NCI-H524 (cell line): ENCODE measurements at places on chromosomes 4 and X.

DNA sequence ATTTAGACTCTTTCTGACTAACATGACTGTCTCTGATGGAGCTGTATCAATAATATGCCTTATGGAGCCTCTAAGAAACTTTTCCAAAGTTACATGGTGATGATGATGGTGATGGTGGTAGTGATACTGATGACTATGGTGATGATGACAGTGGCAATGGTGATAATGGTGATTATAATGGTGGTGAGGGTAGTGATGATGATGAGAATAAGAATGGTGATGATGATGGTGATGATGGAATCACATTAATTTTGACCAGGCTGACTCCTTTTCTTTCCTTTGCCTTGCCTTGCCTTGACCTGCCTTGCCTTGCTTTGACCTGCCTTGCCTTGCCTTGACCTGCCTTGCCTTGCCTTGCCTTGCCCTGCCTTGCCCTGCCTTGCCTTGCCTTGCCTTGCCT lies 31.7 kb upstream of the AREG start:
- DNase-seq = no peak

DNA sequence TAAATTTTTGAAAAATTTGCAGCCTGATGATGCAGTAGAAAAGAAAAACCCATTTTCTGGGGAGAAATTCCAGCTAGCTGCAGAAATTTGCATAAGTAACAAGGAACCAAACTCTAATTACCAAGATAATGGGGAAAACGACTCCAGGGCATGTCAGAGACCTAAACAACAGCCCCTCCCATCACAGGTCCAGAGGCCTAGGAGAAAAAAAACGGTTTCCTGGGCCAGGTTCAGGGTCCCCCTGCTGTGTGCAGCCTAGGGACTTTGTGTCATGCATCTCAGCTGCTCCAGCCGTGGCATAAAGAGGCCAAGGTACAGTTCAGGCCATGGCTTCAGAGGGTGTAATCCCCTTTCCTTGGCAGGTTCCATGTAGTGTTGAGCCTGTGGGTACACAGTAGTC lies 733.7 kb upstream of the CT83 start:
- DNase-seq = no peak

GRCh38 chr4:110361921-110362320 lies 114.0 kb upstream of the ENPEP start:
- no peak for DNase-seq

DNA sequence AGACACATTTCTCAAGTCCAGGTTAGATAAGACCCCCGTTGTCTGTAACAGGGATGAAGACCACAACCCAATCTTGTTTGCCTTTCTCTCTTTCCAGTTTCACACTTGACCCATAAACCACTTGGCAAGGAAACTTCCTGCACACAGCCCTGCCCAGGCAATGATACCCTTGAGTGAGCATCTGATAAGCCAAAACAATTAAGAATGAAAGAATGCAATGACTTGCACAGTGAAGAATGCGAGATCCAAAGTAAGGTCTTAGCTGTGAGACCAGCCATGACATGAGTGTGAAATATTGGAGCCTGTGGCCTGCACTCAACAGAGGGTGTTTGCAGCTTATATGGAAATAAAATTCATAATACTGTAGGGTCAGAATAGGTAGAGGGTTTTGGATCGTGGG lies 37.9 kb upstream of the MXRA5 start:
- DNase-seq = no peak

GRCh38 chr4:74109870-74110605 lies 11.0 kb upstream of the CXCL2 start:
- no peak for DNase-seq

GRCh38 chrX:40755291-40756249 lies 20.2 kb upstream of the MED14 start:
- DNase-seq = no peak

DNA sequence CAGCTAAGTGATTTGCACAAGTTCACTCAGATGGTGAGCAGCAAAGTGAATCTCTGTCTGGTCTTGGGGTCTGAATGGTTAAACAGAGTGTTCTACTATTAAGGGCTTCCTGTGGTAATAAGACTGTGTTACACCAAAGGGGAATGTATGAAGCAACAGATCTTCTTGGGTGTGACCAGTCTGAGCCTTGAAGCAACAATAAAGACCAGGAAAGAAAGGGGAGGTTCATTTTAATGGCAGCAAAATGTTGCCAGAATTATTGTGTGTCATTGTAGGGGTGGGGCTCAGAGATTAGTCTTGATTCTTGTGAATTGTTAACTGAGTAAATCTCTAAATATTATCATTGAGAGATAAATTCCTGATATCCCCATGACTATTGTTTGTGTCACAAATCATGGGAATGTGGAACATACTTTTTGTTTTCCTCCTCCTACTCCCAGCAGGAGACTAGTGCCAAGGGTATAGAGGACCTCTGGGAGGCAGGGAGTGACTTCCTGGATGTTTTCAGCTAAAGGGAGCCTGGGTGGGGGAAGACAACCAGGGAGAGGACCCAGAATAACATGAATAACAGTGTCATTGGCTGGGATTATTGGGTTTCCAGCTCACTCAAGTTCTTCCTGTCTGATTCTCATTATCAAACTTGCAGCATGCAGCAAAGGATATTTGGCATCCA lies 141.4 kb upstream of the PAK3 start:
- no peak for DNase-seq

- peak; percentile 38 for DNase-seq
These were observed 100.1 kb downstream of the CXXC4 start for GRCh38 chr4:104394406-104395167.

GRCh38 chr4:14233126-14233525 lies 605.6 kb upstream of the BOD1L1 start:
- no peak for DNase-seq

DNA sequence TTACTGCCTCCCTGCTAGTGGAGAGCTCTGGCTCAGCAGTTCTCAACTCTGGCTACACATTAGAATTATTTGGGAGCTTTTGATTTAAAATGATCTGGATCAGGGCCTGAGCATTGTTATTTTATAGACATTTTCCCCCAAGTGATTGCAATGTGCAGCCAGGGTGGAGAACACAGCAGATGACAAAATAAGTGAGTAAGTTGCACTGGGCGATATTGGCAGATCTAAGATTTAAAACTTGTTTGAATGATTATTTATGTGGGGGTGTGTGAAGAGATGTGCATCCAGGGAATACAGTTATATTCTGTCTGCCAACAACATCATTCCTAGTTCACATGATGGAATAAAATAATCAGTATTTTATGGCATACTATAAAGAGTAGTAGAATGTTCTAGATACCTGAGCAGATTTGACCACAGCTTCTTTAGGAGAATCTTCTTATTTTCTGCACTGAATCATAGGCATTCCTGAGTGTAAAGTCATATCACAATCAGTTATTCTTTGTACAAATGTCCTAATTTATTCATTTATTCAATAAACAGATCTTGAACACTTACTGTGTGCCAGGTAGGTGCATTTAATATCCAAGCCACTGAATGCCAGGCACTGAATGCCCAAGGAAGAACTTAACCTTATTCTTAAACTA lies 123.9 kb downstream of the UCHL1 start:
- no peak for DNase-seq

DNA sequence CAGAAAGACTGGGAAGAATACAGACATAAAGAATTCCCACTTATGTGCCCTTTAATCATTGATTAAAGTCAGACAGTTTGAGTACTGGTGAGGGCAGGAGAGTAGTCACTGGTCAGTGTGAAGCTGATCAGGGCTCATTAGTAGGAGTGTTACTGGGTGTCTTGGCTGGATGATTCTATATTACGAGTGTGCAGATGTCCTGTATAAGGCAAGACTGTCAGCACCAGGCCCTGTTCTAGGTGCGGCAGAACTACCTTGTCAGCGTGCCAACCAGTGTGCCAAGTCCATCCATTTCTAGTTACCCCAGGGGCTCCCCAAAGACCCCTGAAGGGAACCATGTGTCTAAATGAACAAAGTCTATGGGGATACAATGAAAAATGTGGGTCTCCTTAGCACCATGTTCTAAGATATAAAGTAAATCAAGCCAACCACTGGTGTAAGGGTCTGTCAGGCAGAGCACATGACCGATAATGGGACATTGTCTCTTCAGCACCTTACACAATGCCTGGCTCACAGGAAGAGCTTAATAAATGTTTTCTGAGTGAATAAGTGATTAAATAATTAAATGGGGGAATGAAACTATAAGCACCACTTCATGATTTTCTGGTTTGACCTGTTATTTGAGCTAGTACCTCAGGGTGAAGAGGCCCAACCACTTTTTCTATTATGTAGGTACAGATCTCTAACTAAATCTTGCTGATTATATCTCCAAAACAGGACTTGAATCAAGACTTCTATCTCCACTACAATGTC lies 205.0 kb downstream of the CAMK2D start:
- no peak for DNase-seq

GRCh38 chr4:25943805-25944204 lies 29.8 kb downstream of the SMIM20 start:
- DNase-seq = no peak

- no peak for DNase-seq
These were observed 112.6 kb downstream of the ANK2 start for GRCh38 chr4:113162089-113162488.

- DNase-seq = peak; percentile 80
These were observed 35.1 kb downstream of the PNMA5 start for GRCh38 chrX:152958524-152959465.

DNA sequence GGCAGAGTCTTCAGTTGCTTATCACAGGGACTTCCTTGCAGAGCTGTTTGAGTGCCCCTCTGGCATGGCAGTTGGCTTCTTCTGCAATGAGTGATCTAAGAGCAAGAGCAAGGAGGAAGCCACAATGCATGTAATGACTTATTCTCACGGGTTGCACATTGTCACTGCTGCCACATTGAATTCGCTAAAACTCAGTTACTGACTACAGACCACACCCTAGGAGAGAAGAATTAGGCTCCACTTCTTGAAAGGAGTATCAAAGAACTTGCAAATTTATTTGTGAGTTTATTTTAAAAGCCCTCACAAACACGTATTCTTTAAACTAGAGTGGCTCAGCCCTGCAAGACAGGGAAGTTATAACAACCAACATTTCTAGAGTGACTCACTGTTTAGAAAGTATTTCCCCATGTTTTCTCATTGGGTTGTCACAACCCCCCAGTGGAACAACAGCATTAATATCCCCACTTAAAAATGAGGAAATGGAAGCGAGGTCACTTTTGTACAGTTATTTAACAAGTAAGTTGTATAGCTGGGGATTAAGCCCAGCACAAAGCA lies 32.4 kb upstream of the RBPJ start:
- DNase-seq = no peak

DNA sequence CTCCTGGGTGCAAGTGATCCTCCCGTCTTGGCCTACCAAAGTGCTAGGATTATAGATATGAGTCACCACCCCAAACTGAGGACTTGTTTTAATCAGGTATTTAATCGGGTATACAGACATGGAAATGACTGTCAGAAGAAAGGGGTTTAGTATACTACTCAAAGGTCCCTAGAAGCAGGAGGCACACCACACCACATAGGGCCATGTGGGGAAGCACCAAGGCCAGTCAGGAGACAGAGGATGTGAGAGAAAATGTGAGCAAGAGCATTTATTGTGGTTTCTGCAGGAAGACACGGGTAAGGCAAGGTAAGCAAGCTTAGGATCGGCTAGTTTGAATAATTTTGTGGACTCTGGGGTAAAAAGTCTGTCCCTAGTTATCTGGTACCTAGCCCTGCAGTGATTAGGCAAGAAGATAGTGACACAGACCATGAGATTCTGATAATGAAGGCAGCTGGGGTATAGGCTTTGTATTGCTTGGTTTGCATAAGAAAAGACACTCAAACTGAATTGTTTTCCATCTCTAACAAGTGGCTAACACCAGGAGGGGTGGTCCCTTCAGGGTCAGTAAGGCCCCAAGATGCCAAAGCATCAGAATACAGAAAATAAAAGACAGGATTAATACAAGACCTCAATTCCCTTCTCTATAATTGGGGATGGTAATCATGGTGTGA lies 408.8 kb upstream of the F9 start:
- DNase-seq = no peak

DNA sequence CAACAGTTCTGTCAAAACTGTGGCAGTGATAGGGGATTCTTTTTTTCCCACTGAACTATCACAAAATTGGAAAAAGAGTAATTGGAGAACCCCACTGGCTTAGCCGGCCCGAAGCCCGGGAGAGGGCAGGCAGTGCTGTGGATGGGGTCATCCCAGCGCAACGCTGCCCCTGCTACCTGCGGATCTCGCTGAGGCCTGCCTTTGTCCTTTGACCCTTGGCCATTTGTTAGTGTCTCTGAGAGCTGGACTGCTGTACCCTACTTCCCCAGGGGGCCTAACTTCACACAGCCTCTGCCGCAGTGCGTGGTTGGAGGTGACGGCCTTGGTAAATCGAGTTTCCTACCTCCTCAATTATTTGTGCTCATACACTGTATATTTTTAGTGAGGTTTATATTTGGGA lies 43.0 kb upstream of the MSANTD1 start:
- no peak for DNase-seq

DNA sequence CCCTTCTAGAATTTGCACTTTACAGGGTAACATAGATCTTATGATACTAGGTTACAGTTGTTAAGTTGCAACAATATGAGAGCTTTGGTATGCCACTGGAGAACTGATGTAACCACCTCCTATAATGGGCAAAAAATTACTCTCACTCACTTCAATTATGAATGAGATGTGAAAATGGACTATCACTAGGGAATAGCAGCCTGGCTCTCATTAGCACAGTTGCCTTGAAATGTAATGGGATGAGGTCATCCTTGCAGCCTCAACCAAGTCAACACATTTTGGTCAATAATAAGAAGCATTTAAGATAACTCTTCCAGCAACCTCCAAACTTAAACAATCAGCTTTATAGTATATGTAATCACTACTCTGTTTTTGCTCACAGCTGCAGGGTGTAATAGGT lies 69.4 kb downstream of the TBC1D9 start:
- no peak for DNase-seq

- DNase-seq = peak; percentile 10
These were observed 32.6 kb downstream of the ABHD18 start for GRCh38 chr4:127997534-127998388.

- DNase-seq = no peak
These were observed 15.1 kb downstream of the RAI2 start for GRCh38 chrX:17846045-17846444.

DNA sequence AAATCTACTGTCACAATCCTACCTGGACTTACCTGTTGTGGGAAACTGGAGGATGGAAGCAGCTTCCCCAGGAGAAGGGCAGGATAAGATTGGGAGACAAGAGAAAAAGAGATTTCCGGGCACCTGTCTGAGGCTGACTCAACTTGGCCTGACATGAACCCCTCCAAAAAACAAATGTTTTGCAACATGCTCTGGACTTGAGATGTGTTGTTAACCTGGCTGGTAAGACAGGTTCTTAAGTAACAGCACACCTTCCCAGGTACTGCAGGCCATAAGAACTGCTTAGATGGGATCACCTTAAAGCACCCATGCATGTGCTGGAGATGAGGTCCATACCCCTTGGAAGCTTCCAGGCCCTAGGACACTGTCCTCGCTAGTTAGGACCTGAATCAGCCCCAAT lies 4.4 kb upstream of the SMIM43 start:
- DNase-seq = no peak

DNA sequence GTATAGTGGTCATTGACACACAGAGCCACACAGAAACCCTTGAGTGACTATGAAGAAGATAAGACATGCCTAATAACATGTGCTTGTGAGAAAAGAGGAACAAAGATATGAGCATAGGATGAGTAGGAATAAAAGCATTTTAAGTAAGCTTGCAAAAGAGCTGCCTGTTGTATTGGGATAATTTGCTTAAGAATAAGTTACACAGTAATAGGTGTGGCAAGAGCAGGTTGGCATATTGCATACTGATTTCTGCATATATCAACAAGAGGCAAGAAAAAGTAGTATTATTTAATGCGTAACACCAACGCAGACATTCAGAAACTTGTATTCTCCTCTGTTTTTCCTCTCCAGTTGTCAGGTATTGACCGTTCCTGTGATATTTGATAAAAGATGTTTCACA lies 111.5 kb upstream of the UGT8 start:
- DNase-seq = no peak
